ENCODE measurements at places on chromosomes 1 and 21. TPM values are rescaled to one million over a fixed set of nuclear protein-coding genes. Genes with fewer than 3 reads are reported as not detected.

PAQR6 gene
- total RNA-seq = 0.63 TPM

SFN gene
- not detected for total RNA-seq

AMY1C gene
- total RNA-seq = not detected

KANK4 gene
- total RNA-seq = 0.25 TPM

HSD3B2 gene
- not detected for total RNA-seq

SPATA21 gene
- not detected for total RNA-seq

CELA3B gene
- not detected for total RNA-seq

ANGPTL3 gene
- not detected for total RNA-seq

PGBD2 gene
- 3.5 TPM for total RNA-seq

SLC1A7 gene
- 0.13 TPM for total RNA-seq

CCDC18 gene
- 9.7 TPM for total RNA-seq

SFT2D2 gene
- 38.7 TPM for total RNA-seq

All from GM23248 (cell line).